ENCODE measurements at places on chromosomes 6 and 20.

DNA sequence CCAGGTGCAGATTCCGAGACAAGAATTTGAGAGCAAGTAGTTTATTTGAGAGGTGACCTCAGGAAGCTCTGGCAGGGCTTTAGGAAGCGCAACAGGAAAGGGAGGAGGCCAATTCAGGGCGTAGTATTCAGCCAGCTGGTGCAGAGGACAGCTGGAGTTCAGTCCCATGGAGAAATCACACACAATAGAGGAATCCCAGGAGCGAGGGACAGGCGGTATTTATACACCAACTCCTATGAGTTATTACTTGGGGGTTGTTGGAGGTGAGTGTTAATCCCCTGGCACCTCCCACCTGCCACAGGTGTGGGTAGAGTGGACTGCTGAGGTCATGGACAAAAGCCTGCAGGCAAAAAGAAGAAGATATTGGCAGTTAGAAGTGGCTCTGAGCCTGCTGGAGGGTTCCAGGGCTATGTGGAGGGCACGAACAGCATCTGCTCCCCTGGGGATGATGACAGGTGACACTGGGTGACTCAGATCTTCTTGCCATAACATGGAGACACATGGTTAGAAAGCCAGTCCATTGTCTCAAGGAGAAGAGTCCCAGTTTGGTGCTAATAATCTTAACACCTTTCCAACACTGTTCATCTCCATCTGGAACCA, 13.9 kb upstream of the SULF2 start:
- no peak overlapping the region for H3K4me3 ChIP-seq
- no peaks in the 10 kb centered on the region for H3K36me3 ChIP-seq
- H3K27ac ChIP-seq, result no peak overlapping the region
- DNase-seq, result no peak
- no peaks in the 10 kb centered on the region for H3K4me1 ChIP-seq
- peaks cover 5% of the 10 kb centered on the region for H3K27me3 ChIP-seq

- H3K27ac ChIP-seq, result no peak overlapping the region
- H3K4me3 ChIP-seq, result no peak overlapping the region
- no peaks in the 10 kb centered on the region for H3K4me1 ChIP-seq
These were observed 37.3 kb downstream of the PYGB start for GRCh38 chr20:25285091-25285647.

- H3K27ac ChIP-seq, result no peak within 1 kb of the TSS
- no peaks in the 10 kb centered on the region for H3K36me3 ChIP-seq
- peak within 1 kb of the TSS; percentile 71 for H3K4me3 ChIP-seq
- peak; percentile 32 for DNase-seq
- H3K4me1 ChIP-seq, result peaks cover 17% of the 10 kb centered on the region
- peaks cover 34% of the 10 kb centered on the region for H3K27me3 ChIP-seq
These were observed at the start of gene CCDC170 for GRCh38 chr6:151493804-151494234. CCDC170 (plus strand) TSS chr6:151494017; CDS start chr6:151494129, 112 bp downstream.

GRCh38 chr6:147903931-147904330, 395.4 kb downstream of the SAMD5 start:
- no peak overlapping the region for H3K4me3 ChIP-seq
- DNase-seq, result no peak
- no peaks in the 10 kb centered on the region for H3K36me3 ChIP-seq
- H3K4me1 ChIP-seq, result no peaks in the 10 kb centered on the region
- no peaks in the 10 kb centered on the region for H3K27me3 ChIP-seq

GRCh38 chr20:21575167-21575566, 61.3 kb upstream of the NKX2-2 start:
- no peak for DNase-seq
- peaks cover 11% of the 10 kb centered on the region for H3K4me1 ChIP-seq
- peaks cover 10% of the 10 kb centered on the region for H3K27me3 ChIP-seq
- no peak overlapping the region for H3K4me3 ChIP-seq
- H3K27ac ChIP-seq, result no peak overlapping the region
- no peaks in the 10 kb centered on the region for H3K36me3 ChIP-seq

DNA sequence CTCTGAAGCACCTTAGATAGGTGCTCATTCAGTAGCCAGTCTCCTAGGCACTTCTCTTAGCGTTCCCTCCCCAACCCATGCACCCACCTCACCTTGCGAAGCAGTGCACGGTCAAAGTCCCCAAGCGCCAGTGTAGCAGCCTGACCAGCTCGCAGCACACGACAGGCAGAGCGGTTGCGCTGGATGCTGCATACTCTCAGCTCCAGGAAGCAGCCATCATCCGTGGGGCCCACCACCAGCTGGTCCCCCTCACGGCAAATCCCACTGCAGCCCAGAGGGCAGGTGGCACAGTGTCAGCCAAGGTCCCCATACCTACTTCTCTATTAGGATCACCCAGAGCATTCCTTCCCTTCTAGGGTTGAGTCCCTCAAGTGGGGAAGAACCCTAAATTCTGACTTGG, 6.5 kb downstream of the GTPBP2 start:
- peaks cover 50% of the 10 kb centered on the region for H3K36me3 ChIP-seq
- H3K4me1 ChIP-seq, result peaks cover 12% of the 10 kb centered on the region
- H3K27me3 ChIP-seq, result no peaks in the 10 kb centered on the region
- H3K27ac ChIP-seq, result no peak overlapping the region
- no peak for DNase-seq

DNA sequence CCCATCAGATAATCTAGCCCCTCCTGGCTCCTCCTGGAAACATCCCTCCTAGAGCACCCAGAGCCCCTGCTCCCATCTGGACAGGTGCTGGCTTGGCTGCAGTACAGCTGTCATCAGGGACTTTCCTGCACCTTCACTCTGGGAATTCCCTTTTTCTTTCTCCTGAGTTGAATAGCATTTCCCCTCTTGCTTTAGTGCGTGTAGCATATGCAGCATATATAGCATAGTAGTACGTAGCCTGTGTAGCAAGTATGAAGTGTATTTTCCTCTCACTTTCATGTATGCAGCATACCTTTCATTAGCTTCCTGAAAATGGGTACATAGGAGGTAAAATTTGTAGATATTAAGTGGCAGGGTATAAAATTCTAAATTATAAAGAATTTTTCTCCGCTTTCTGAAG, 352.9 kb downstream of the ESR1 start:
- H3K36me3 ChIP-seq, result peaks cover 20% of the 10 kb centered on the region
- H3K4me1 ChIP-seq, result peaks cover 30% of the 10 kb centered on the region
- DNase-seq, result peak; percentile 40
- no peak overlapping the region for H3K4me3 ChIP-seq
- H3K27me3 ChIP-seq, result no peaks in the 10 kb centered on the region
- H3K27ac ChIP-seq, result no peak overlapping the region

- peaks cover 1% of the 10 kb centered on the region for H3K4me1 ChIP-seq
- H3K27me3 ChIP-seq, result no peaks in the 10 kb centered on the region
- no peak overlapping the region for H3K4me3 ChIP-seq
These were observed 39.0 kb downstream of the NEDD9 start for GRCh38 chr6:11193434-11193833.

DNA sequence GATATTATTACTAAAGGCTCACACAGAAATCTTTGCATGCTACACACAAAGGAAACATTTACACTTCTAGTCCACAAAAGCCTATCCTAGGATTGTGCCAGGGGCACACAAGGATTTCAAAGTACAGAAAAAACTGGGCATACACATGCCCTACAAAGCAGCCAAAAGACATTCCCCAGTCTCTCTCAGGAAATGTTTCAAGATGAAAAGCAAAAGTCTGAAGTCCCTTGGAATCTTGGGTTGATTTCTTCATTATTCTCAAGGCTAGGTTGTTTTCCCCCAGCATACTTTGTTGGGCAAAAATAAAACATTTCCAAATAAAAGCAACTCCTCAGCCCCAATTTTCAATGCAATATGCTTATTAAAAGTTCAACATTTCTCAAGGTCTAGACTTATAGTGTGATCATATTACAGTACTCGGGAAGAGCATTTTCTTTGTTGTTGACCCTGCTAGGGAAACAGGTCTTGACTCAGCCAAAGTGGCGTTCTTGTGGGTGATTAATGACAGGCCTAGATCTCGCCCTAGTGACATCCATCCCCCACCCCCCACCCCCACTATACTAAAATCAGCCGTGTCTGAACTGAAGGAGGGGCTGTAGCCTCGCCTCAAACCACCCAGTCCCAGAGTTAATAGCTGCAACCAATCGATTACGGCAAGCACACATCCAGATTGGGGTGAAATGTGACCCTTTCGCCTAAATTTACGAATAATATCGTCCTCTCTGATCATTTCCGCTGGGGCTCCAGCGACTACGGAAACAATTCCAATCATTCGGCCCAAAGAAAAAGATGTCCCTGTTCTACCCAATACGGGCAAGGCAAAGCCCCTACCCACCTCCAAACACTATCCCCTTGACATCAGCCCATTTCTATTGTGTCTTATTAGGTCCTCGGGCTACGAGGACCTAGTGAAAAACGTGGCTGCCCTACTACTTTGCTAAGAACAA, 1.4 kb downstream of the AKIRIN2 start:
- peak overlapping the region; percentile 86 for H3K4me3 ChIP-seq
- no peaks in the 10 kb centered on the region for H3K27me3 ChIP-seq
- peaks cover 47% of the 10 kb centered on the region for H3K4me1 ChIP-seq
- peak overlapping the region; percentile 91 for H3K27ac ChIP-seq
- peak; percentile 67 for DNase-seq

GRCh38 chr6:43367245-43367984, 2.0 kb downstream of the ZNF318 start:
- no peak overlapping the region for H3K27ac ChIP-seq
- H3K4me3 ChIP-seq, result peak overlapping the region; percentile 21
- H3K36me3 ChIP-seq, result peaks cover 9% of the 10 kb centered on the region
- no peaks in the 10 kb centered on the region for H3K27me3 ChIP-seq

DNA sequence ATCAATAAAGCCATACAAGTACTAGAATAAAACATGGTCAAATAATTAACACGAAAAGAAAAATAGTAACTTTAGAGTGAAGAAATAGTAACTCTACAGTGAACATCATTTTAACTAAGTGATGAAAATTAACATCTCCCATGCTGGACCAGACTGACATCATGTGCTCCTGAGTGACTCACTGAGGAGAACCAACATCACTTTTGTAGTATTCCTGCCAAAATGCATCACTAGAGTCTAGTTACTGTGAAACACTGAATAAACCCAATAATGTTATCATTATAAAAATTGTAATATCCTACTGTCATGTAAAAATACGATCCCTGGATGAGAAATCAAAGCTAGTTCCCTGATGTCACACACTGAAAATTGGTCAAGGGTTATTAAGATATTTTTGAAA, 361.3 kb downstream of the CD109 start:
- H3K36me3 ChIP-seq, result no peaks in the 10 kb centered on the region
- H3K27me3 ChIP-seq, result no peaks in the 10 kb centered on the region
- no peak overlapping the region for H3K4me3 ChIP-seq
- DNase-seq, result no peak
- H3K4me1 ChIP-seq, result no peaks in the 10 kb centered on the region

GRCh38 chr6:87103977-87104601, 9.2 kb upstream of the CGA start:
- H3K36me3 ChIP-seq, result no peaks in the 10 kb centered on the region
- H3K27me3 ChIP-seq, result no peaks in the 10 kb centered on the region
- no peaks in the 10 kb centered on the region for H3K4me1 ChIP-seq
- no peak for DNase-seq
- no peak overlapping the region for H3K4me3 ChIP-seq
- no peak overlapping the region for H3K27ac ChIP-seq

DNA sequence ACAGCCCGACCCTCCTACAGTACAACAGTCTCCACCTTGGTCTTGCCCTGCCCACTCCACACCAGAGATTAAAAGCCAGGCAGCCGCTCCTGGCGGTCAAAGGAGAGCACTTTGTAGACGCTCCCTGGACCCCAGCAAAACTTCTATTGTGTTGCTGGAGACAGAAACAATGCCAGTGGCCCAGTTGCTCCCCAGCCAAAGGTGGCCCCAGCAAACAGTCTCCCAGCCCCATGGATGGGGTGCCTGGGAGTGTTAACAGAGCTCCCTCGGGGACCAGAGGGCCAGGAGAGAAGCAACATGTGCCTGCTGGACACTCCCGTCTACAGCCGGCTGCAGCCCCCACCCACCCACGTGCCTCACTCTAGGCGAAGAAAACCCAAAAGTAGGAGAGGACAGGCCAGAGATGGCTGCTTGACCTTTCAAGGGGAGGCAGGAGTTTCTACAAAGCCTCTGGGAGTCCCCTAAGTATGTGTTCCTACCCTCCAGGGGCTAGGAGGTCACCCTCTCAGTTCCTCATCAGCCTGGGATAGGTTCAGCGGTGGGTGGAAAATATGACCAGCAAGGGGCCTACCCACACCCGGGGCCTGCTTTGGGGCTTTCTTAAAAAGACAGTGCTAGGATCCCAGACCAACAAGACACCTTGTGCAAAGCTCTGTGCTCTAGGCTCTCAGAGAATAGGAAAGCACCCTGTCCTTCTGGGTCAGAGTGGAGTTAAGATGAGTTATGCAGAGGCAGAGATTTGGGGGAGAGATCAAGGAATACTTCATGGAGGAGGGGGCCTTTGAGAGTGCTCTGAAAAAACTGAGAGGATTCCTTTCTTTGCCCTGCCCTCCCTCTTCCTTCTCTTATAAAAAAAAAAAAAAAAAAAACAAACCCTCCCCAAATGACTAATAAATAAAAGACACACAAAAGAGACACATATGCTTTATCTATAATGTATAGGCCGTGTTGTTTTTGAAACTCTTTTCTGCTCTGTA, 19.0 kb upstream of the PREX1 start:
- peak; percentile 87 for DNase-seq
- peak overlapping the region; percentile 75 for H3K27ac ChIP-seq
- H3K36me3 ChIP-seq, result no peaks in the 10 kb centered on the region
- H3K4me1 ChIP-seq, result peaks cover 38% of the 10 kb centered on the region
- H3K27me3 ChIP-seq, result no peaks in the 10 kb centered on the region

DNA sequence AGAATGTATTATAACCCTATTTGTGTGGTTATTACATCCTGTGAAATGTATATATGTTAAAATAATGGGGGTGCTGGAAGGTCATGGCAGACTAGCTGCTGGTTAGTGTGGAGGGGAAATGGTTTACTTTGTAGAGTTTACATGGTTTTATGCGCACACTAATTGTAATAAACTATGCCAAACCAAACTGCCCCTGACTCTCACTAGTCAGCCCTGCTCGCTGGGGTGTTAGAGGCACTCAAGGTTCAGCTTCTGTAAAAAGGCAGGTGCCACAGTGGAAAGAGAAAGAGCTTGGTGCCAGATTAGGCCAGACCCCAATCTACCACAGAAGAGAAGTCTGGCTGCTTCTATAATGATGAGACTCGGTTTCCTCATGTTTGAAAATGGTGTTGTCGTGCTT, 52.7 kb downstream of the GOPC start:
- H3K36me3 ChIP-seq, result peaks cover 2% of the 10 kb centered on the region
- H3K27me3 ChIP-seq, result peaks cover 5% of the 10 kb centered on the region
- H3K27ac ChIP-seq, result peak overlapping the region; percentile 78

- no peak overlapping the region for H3K4me3 ChIP-seq
- no peak for DNase-seq
- H3K4me1 ChIP-seq, result no peaks in the 10 kb centered on the region
- H3K27ac ChIP-seq, result no peak overlapping the region
- H3K27me3 ChIP-seq, result peaks cover 4% of the 10 kb centered on the region
- no peaks in the 10 kb centered on the region for H3K36me3 ChIP-seq
These were observed 93.5 kb downstream of the CDC5L start for GRCh38 chr6:44481056-44481455.

DNA sequence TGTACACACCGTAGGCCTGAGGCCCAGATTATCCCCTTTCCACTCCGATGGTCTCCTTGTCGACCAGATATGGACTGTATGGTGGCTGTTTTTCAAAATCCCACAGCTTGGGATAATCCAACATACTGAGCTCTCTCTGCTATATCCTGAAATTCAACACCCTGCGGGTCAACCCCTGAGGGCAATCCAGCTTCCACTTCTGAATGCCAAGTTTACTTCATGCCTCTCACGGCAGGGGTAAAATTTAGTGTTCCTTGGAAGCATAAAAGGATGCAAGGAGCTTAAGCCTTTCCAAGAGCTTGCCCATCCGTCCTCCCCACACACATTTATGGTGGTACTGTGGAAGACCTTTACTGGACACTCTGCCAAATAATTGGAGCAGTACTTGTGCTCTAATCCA, 90.7 kb downstream of the PLG start:
- no peak overlapping the region for H3K27ac ChIP-seq
- peaks cover 8% of the 10 kb centered on the region for H3K4me1 ChIP-seq
- peaks cover 2% of the 10 kb centered on the region for H3K27me3 ChIP-seq
